Activated naive CD4-positive, alpha-beta T cell treated with anti-CD3 and anti-CD28 coated beads, Interleukin-2, amount 50 U/mL, for 72 hours (primary cell): ENCODE measurements at places on chromosomes 7 and 10. TPM values are rescaled to one million over a fixed set of nuclear protein-coding genes. Genes with fewer than 3 reads are reported as not detected.

CABCOCO1 gene
- not detected for total RNA-seq

GRCh38 chr10:5434017-5434753 lies 21.8 kb downstream of the NET1 start:
- no peak for DNase-seq

PIP gene
- total RNA-seq, result not detected

HOXA3 gene
- total RNA-seq, result not detected

GRCh38 chr7:24842029-24842428 lies 84.8 kb upstream of the GSDME start:
- no peak for DNase-seq
